Smooth muscle cell of the pulmonary artery (primary cell): ENCODE measurements at places on chromosomes 2 and 18. TPM values are rescaled to one million over a fixed set of nuclear protein-coding genes. Genes with fewer than 3 reads are reported as not detected.

Gene CFAP65
- 0.03 TPM in 1 of 2 replicates, not detected in the other for total RNA-seq

Gene CD207
- not detected in 2 replicates for total RNA-seq

Gene TMEM247
- not detected in 2 replicates for total RNA-seq

Gene KLHL41
- 0.56 and 0.72 TPM in 2 replicates for total RNA-seq

Gene FAM228B
- total RNA-seq, result 8.3 and 9.0 TPM in 2 replicates

Gene ACVR1C
- 0.63 and 1.2 TPM in 2 replicates for total RNA-seq

Gene MDH1B
- 0.33 and 0.72 TPM in 2 replicates for total RNA-seq

Gene TMEM169
- total RNA-seq, result 0.26 and 0.83 TPM in 2 replicates

Gene TBC1D8
- 9.7 and 12.1 TPM in 2 replicates for total RNA-seq

Gene ANKRD30BL
- total RNA-seq, result not detected in 2 replicates
